Prostate gland (tissue), 2 donors: ENCODE measurements at places on chromosomes 5 and 9. TPM values are rescaled to one million over a fixed set of nuclear protein-coding genes. Genes with fewer than 3 reads are reported as not detected.
A peak's percentile ranks its signal among the peaks of the same experiment; 100 is the strongest.

DNA sequence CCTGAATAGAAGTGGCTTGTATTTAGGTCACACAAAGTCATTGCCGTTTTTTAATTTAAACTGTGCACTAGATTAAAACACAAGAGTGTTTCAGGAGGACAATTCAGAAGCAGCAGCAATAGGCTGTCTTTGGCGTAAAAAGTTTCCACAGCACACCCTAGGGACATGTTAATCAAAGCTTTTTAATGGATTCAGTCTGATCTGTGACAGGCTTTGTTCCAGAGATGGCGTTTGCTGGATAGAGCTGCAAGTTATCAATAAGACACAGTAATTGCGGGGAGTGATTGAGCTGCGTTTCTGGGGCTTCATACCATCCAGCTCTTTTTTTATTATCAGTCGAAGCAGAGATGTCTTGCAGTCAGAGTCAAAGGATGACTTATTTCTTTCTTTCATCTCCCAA lies 300.3 kb downstream of the ZNF608 start:
- H3K27me3 ChIP-seq = no peaks in the 10 kb centered on the region
- no peak for DNase-seq
- H3K4me1 ChIP-seq = no peaks in the 10 kb centered on the region
- H3K36me3 ChIP-seq = no peaks in the 10 kb centered on the region
- no peak overlapping the region for H3K4me3 ChIP-seq
- no peak overlapping the region for H3K27ac ChIP-seq

DNA sequence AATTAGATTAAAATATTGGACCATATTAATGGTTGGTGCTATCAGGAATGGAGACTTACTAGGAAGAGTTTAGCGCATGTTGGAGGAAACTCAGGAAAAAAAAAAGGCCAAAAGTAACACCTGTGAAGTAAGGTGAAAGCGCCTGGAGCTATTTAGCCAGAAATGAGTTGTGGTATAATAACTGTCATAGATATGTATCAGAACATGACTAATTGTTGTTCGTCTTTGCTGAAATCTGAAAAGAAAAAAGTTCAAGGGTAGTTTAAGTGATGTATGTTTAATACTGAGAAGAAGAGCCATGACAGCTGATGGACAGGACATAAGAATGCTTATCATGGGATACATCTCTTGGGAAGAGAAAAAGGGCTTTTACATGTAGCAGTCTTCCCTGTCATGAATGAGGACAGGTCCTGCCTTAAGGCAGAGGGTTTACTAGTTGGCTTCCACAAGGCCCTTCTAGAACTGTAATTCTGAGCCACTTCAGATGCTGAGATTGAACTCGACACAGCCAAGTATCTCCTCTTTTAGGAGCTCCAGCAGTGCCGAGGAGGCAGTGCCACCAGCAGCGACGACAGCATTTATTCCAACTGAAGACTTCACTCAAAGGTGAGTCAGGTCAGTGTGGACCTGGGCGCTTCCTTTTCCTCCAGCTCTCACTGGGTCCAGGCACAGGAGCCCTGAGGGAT lies 940 bp upstream of the CAMK4 start:
- no peak overlapping the region for H3K27ac ChIP-seq
- peaks cover 5% of the 10 kb centered on the region for H3K27me3 ChIP-seq
- H3K36me3 ChIP-seq = no peaks in the 10 kb centered on the region

The SPATA31A3 gene
- total RNA-seq = 0.74 TPM

The SOHLH1 gene
- total RNA-seq = not detected

DNA sequence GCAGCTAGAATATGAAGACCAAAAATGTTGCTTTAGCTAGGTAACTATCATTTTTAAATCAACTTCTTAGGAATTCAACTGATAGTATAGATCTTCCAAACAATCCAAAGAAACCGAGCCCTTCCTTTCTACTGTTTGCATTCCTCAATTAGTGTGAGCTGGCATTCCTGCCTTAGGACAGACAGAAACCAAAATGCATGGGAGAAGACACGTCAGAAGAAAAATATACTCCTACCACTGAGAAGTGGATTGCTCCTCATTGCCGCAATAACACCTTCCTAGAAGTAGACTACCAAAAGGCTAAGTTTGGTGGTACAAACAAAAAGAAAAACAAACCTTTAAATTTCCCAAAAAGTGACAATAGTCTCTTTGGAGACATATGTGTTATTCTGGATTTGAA lies 440.0 kb downstream of the SEMA5A start:
- H3K36me3 ChIP-seq = no peaks in the 10 kb centered on the region
- no peaks in the 10 kb centered on the region for H3K4me1 ChIP-seq
- H3K4me3 ChIP-seq = no peak overlapping the region
- no peak for DNase-seq
- H3K27ac ChIP-seq = no peak overlapping the region

The SV2C gene
- total RNA-seq = 0.28 TPM

- no peak for DNase-seq
- no peak overlapping the region for H3K27ac ChIP-seq
- H3K4me1 ChIP-seq = no peaks in the 10 kb centered on the region
- no peaks in the 10 kb centered on the region for H3K36me3 ChIP-seq
- H3K27me3 ChIP-seq = no peaks in the 10 kb centered on the region
Measured at GRCh38 chr5:67765697-67766096, 449.9 kb upstream of the PIK3R1 start.

GRCh38 chr9:121699571-121700164 lies 48.2 kb downstream of the DAB2IP start:
- peak overlapping the region; percentile 49 for H3K4me3 ChIP-seq
- no peak for DNase-seq

GRCh38 chr9:101247297-101247696 lies 137.5 kb downstream of the BAAT start:
- no peaks in the 10 kb centered on the region for H3K36me3 ChIP-seq
- H3K27me3 ChIP-seq = no peaks in the 10 kb centered on the region
- DNase-seq = no peak
- no peak overlapping the region for H3K4me3 ChIP-seq
- H3K4me1 ChIP-seq = no peaks in the 10 kb centered on the region

DNA sequence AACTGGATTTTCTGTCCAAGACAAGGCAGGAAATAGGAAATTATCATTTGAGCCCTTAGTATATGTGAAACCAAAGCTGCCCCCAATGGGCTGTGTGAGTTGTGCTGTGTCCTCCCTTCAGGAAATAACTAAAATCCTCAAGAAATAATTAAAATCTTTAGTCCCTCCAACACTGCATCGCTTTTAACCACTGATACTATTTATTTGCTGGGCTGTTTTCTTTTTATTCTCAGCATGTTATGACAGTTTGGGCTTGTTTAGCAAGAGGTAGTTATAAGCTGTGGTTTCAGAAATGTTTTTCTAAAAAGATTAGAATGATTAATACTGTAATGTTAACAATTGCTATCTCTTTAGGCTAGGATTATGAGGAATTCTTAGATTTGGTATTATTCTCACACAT lies 187.0 kb upstream of the KCNN2 start:
- no peaks in the 10 kb centered on the region for H3K27me3 ChIP-seq
- H3K4me3 ChIP-seq = no peak overlapping the region
- no peaks in the 10 kb centered on the region for H3K4me1 ChIP-seq
- no peak overlapping the region for H3K27ac ChIP-seq
- no peak for DNase-seq

- DNase-seq = no peak
- no peak overlapping the region for H3K27ac ChIP-seq
- H3K27me3 ChIP-seq = no peaks in the 10 kb centered on the region
Measured at GRCh38 chr5:61069150-61069549, 93.1 kb downstream of the SMIM15 start.

- H3K4me3 ChIP-seq = no peak overlapping the region
- peak overlapping the region; percentile 30 for H3K27ac ChIP-seq
- H3K4me1 ChIP-seq = no peaks in the 10 kb centered on the region
- H3K27me3 ChIP-seq = no peaks in the 10 kb centered on the region
- no peaks in the 10 kb centered on the region for H3K36me3 ChIP-seq
Measured at GRCh38 chr5:173410459-173411233, 82.4 kb upstream of the STC2 start.

GRCh38 chr5:81147011-81147885 lies 85.9 kb upstream of the CKMT2 start:
- no peaks in the 10 kb centered on the region for H3K36me3 ChIP-seq
- H3K4me3 ChIP-seq = no peak overlapping the region
- H3K27ac ChIP-seq = no peak overlapping the region
- H3K27me3 ChIP-seq = no peaks in the 10 kb centered on the region
- DNase-seq = no peak

DNA sequence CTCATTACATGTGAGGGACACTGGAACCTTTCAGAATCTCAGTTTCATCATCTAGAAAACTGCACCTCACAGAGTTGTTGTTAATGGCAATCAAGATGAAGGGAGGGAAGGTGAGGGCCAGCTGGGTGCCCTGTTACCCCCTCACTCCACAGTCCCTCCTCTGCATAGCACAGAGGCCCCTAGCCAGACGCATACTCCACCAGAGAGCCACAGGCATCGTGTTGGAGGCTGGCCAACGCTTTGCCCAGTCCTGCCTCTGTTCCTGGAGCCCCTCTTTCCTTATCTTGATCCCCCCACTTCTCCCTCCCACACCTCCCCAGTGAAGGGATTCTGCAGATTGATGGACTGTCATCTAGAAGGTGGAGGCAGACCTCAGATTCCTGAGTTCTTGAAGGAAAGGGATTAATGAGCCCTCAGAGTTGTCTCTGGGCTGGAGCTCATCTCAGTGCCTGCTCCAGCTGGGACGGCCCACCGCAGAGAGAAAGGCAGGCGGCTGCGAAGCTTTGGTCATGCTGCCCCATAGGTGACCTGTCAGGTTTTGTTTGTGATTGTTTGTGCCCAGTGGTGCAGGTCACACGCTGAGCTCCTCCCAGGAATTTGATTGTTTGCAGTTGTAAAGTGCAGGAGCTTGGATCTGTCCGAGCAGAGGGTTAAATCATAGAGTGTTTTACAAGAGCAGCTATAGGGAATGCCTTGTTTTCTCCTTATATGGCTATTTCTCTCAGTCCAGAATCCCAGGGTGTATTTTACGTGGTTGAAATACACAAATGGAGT lies 487.3 kb downstream of the CCDC171 start:
- no peaks in the 10 kb centered on the region for H3K36me3 ChIP-seq
- DNase-seq = no peak
- H3K4me3 ChIP-seq = no peak overlapping the region
- no peak overlapping the region for H3K27ac ChIP-seq
- no peaks in the 10 kb centered on the region for H3K4me1 ChIP-seq

GRCh38 chr9:18606846-18607245 lies 132.9 kb downstream of the ADAMTSL1 start:
- H3K27me3 ChIP-seq = no peaks in the 10 kb centered on the region
- DNase-seq = no peak
- H3K27ac ChIP-seq = no peak overlapping the region
- H3K36me3 ChIP-seq = no peaks in the 10 kb centered on the region
- H3K4me1 ChIP-seq = no peaks in the 10 kb centered on the region

DNA sequence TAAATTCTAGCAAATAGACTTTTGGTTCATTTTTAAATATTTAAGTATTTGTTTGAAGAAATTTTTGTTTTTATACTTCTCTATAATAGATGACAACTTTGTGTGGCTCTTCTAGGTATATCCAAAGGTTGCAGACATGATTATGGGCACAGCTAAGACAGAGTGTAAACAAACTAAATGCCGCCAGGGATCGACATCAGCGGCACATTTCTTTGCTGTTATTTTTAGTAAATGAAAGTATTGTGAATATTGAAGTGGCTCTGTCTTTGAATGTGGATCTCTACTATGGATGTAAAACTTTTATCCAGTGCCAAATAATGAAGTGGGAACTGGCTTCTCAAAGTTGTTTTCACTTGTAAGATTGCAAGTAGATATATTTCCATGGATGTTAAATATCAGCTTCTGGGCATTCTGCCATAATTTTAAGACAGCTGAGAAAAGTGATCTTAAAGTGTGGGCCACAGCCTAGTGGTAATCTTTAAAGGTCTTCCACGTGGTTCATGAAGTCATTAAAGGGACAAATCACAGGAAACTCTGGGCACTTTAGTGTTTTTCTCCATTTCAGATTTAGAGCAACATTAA lies 589.9 kb downstream of the ZNF608 start:
- H3K4me3 ChIP-seq = no peak overlapping the region
- no peaks in the 10 kb centered on the region for H3K27me3 ChIP-seq
- H3K36me3 ChIP-seq = no peaks in the 10 kb centered on the region
- H3K27ac ChIP-seq = no peak overlapping the region
- no peak for DNase-seq

DNA sequence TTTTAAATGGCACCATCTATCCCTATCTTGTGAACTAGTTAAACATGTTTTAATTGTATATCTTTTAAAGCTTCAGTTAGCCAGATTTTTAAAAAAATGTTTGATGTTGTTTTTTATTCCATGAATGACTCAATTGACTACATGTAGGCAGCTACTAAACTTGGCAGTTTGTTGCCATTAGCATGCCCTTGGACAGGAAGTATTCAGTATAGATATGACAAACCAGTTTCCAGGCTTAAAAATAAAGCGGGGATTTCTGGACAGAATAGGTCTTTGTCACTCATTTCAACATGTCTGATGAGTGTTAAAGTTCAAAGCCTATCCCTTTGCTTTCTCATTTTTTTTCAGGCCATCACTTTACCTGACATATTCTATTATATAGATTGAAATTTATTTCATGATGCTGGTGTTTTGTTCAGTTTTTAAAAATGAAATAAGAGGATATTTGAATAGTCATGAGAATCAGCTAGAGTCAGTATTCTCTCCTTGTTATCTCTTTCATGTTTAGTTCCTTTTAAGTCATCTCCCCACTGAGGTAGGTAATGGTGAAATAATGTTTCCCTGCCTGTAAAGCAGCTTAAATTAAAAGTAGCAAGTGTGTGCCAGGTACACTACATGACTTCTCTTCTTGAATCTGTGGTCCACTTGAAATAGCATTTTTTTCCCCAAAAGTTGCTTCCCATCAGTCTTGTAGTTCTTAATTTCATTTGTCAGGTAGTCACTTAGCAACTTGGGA lies 11.9 kb downstream of the TNFAIP8 start:
- DNase-seq = no peak
- no peaks in the 10 kb centered on the region for H3K36me3 ChIP-seq
- H3K27ac ChIP-seq = no peak overlapping the region
- no peaks in the 10 kb centered on the region for H3K4me1 ChIP-seq

The C9orf153 gene
- not detected for total RNA-seq

GRCh38 chr5:7096294-7096693 lies 299.6 kb upstream of the ADCY2 start:
- no peak overlapping the region for H3K4me3 ChIP-seq
- no peak for DNase-seq
- no peak overlapping the region for H3K27ac ChIP-seq
- H3K4me1 ChIP-seq = no peaks in the 10 kb centered on the region
- H3K36me3 ChIP-seq = no peaks in the 10 kb centered on the region

DNA sequence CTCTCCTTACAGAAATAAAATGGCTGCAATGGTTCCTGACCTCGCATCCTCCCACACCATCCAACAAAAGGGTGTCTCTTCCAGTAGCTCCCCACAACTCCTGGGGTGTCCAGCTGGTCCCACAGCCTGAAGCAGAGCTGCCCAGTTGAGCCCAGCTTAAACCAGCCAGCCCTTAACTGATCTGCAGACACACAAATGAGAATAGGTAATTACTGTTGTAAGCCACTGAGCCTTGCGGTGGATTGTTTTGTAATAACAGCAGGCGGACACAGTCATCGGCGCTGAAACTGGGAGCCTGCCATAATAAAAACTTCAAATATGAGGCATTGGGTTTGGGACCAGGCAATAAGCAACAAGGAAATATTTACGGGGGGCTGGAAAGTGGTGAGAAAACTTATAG lies 10.4 kb upstream of the ZBTB43 start:
- no peak overlapping the region for H3K4me3 ChIP-seq
- H3K4me1 ChIP-seq = no peaks in the 10 kb centered on the region
- H3K36me3 ChIP-seq = no peaks in the 10 kb centered on the region
- DNase-seq = no peak
- no peaks in the 10 kb centered on the region for H3K27me3 ChIP-seq
- no peak overlapping the region for H3K27ac ChIP-seq

GRCh38 chr5:35996076-35996475 lies 4.9 kb upstream of the UGT3A1 start:
- H3K27me3 ChIP-seq = peaks cover 3% of the 10 kb centered on the region
- H3K4me1 ChIP-seq = no peaks in the 10 kb centered on the region
- DNase-seq = no peak
- no peak overlapping the region for H3K4me3 ChIP-seq
- H3K27ac ChIP-seq = no peak overlapping the region
- H3K36me3 ChIP-seq = no peaks in the 10 kb centered on the region

The SLC45A2 gene
- 0.09 TPM for total RNA-seq

The SLC1A3 gene
- total RNA-seq = 10.5 TPM
